ENCODE measurements at places on chromosomes 7 and 10.
A peak's percentile ranks its signal among the peaks of the same experiment; 100 is the strongest.

GRCh38 chr7:94410413-94411187 is 15.9 kb downstream of the COL1A2 start:
- DNase-seq = peak; percentile 55

- DNase-seq = no peak
These were observed 451.0 kb upstream of the ADARB2 start for GRCh38 chr10:2188371-2188770.

- DNase-seq = no peak
These were observed 488 bp upstream of the CHCHD3 start for GRCh38 chr7:133082390-133082766.

DNA sequence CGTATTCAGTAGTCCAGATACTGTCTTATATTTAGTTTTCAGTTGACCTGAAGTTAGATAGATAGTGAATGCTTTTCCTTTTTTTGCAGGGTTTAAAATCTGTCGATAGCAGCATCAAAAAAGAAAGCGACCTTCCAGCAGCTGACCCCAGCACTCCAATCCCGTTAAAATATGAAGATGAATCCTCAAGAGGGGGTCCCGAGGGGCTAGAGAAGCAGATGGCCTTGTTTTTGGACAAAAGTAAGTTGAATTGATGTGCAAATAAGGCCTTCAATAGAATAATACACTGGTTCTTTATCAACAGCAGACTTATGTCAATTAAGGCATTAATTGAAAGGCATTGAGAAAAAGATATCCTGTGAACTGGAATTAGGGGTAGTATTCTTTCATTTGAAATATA is 18.7 kb downstream of the EDRF1 start:
- no peak for DNase-seq

- DNase-seq = no peak
These were observed 8.8 kb downstream of the TM9SF3 start for GRCh38 chr10:96578022-96578421.

- peak; percentile 40 for DNase-seq
These were observed 757.1 kb downstream of the SORCS3 start for GRCh38 chr10:105398202-105398601.

DNA sequence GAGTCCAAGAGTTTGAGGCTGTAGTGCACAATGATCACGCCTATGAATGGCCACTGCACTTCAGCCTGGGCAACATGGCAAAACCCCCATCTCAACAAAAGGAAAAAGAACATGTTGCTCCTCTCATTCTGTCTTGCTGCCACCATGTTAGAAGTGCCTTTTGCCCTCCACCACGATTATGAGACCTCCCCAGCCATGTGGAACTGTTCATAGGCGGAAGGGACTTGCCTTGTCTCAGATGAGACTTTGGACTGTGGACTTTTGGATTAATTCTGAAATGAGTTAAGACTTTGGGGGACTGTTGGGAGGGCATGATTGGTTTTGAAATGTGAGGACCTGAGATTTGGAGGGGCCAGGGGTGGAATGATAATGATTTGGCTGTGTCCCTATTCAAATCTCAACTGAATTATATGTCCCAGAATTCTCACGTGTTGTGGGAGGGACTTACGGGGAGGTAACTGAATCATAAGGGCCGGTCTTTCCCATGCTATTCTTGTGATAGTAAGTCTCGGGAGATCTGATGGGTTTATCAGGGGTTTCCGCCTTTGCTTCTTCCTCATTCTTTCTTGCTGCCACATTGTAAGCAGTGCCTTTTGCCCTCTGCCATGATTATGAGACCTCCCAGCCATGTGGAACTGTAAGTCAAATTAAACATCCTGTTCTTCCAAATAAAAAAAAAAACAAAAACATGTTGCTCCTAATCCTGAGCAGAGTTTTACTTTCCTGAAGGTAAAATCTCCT is 22.3 kb downstream of the DLG5 start:
- no peak for DNase-seq

GRCh38 chr10:79244841-79245504 is 102.3 kb upstream of the PPIF start:
- no peak for DNase-seq

DNA sequence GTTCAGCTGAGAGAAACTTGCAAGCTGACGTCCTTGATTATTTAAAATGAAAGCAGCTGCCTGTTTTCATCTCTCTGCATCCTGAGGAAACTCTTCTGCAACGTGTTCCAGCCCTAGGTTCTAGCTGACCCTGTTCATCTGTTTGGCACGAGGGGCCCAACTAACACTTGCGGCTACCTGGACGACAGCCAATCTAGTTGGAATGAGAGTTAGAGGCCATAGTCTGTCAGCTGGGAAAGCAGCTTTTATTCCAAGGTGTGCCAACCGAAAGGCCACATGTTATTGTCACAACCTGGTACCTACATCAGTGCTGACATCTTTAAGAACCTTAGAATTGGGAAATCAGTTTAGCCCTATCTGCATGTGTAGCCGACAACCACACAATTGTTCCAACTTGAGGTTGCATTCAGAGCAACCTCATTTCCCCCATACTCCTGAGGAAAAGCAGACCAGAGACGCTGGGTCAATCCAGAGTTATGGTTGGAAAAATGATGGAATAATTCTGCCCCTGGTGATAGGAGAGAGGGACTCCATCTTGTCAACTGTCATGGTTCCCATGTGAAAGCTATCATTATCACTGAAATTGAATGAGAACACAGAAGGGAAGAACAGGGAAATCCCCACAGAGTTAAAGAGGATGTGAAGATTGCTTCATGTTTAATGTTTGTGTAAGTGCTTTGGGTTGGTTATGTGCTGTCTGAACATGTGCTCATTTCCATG is 121.6 kb downstream of the EGFR start:
- no peak for DNase-seq

- no peak for DNase-seq
These were observed 28.2 kb upstream of the ASAH2 start for GRCh38 chr10:50279489-50279888.

GRCh38 chr10:110279407-110279986 is 25.2 kb downstream of the SMNDC1 start:
- DNase-seq = peak; percentile 54

DNA sequence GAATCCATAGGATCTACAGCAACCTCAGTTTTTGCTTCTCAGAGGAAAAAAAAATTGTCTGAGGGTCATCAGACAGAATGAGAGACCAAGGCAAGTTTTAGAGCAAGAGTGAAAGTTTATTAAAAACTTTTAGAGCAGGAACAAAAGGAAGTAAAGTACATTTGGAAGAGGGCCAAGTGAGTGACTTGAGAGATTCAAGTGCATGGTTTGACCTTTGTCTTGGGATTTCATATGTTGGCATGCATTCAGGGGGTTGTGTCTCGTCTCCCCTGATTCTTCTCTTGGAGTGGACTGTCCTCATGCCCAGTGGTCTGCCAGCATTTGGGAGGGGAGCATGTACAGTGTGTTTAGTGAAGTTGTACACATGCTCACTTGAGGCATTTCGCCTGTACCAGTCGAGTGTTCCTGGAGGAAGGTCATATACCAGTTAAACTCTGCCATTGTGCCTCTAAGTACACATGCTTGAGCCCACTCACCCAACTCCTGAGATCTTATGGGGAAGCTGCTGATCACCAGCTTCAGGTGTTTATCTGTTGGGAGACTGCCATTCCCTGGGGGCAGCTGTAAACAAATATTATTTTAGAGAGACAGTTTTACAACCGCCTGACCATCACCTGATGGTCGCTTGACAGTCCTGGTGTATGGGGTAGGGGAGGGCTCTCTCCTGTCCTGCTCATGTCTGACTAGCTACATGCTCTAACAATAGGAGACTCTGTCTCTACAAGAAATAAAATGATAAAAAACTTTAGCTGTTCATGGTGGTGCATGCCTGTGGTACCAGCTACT is 109.4 kb downstream of the EEPD1 start:
- no peak for DNase-seq

- DNase-seq = no peak
These were observed 70.6 kb downstream of the LHPP start for GRCh38 chr10:124532106-124532641.

DNA sequence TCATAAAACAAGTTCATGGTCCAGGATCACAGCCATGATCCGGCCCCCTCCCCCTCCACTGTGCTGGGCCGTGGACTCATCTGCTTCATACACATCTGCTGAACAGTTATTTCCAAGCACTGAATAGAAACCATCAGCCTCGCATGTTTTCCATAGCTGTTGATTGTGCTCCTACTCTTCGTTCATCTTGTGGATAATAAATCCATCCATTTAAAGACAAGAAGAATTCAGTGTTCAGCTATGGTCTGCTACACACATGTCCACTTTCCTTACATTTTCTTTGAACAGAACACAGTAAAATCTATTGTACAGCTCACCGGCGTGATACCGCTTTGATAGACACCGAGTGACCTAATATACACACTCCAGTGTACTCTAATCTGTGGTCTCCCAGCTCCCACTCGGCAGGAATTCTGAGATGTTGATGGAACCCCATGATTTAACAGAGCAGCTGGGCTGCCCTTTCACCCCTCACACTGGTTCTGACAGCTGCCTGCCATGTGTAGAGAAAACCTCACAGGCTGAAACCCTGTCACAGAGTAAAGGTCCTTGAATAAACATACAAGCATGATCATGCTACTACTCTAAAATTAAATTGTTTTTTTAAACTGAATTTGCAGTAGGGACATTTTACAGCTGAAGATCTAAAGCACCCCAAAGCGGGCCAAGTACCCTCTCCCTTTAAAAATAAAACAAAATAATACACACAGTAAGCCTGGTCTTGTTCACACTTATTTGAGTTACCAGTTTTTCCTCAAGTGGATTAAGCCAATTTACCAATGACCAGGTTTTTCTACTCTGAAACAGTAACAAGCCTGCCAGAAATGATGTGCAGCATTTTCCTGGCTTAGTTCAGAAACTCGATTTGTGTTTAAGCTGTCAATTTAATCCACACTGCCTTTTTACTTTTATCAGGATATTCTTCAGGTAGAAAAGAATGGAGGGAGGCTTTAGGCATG is 95.1 kb upstream of the FZD1 start:
- peak; percentile 47 for DNase-seq

DNA sequence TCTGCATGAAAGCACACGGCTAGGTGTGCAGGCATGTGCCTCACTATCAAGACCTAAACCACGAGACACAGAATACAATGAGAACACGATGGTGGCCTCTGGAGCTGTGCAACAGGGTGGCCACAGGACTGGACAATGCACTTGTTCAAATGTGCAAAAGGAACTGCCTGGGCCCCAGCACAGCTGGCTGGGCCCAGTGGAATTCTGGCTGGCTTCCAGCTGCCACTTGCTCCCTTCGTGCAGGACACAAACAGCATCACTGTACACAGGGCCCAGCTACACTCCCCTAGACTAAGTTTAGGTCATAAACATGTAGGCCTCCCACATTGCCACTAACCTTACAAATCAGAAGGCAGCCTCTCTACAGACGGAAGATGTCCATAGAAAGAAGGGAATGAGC is 23.4 kb downstream of the DOCK4 start:
- DNase-seq = peak; percentile 41

- DNase-seq = peak; percentile 81
These were observed at the start of gene CRTAC1 for GRCh38 chr10:98030093-98030821. TSS of gene CRTAC1 (minus strand) at chr10:98030621. CDS start at chr10:98030472, 149 bp downstream.

- no peak for DNase-seq
These were observed 43.6 kb upstream of the MXI1 start for GRCh38 chr10:110163841-110164240.

- no peak for DNase-seq
These were observed 8.2 kb upstream of the NDST2 start for GRCh38 chr10:73819513-73820093.

DNA sequence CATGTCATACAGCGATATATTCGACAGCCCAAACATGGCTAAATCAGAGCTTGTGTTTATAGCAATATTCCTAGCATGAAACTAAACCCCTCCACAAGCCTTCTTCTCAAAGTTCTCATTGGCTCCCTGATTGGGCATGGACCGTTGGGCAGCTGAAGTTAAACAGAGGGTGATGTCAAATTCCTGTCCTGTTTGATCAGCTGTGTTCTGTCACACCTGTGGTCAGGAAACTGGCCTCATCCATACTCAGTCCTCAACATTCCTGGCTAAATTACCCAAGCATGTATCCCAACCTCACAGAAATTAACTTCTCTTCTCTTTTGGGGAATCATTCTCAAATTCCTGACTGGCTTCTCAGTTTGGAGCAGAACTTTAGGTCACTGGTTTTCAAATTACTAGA is 107.9 kb downstream of the ODAD2 start:
- DNase-seq = no peak

DNA sequence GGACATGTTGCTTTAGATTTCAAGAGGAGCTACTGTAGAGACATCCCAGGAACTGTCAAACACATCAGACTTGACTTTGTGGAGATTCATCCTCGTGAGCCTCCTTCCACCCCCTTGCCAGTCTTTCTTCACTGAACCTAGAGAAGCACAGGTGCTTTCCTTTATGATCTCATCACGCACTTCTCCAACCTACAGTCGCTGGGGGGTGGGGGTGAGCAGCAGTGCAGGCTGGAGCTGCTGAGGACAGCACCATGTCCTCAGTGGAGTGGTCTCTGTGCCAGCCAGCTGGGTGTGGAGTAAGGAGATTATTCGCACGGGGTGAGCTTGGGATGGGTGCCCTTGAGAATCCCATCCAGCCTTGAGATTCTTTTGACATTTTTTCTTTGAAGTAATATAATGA is 88.1 kb downstream of the VOPP1 start:
- DNase-seq = no peak

GRCh38 chr10:5467207-5467535 is 32.2 kb downstream of the CALML5 start:
- DNase-seq = peak; percentile 76

GRCh38 chr7:24914465-24914859 is 65.5 kb downstream of the OSBPL3 start:
- no peak for DNase-seq

- DNase-seq = no peak
These were observed 298.5 kb upstream of the KLF6 start for GRCh38 chr10:4083509-4084003.

DNA sequence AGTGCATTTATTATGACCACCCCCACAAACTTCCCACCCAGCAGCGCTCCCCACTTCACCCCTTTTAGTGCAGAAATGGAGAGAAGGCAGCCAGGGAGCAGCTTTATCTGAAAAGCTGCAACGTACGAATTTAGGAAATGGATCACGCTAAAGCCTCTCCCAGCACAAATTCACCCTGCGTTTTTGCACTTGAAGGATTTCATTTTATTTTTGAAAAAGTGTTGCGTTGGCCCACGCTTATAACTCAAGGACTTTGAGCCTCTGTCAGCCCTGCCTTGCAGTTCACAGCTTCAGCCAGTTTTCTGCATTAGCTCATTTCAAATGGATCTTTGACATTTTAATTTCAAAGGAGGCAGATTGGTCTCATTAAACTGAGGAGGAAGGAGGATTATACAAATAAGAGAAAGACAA is 556.1 kb downstream of the KCNMA1 start:
- DNase-seq = no peak
